ENCODE measurements at places on chromosomes 2 and 18.
A peak's percentile ranks its signal among the peaks of the same experiment; 100 is the strongest.

DNA sequence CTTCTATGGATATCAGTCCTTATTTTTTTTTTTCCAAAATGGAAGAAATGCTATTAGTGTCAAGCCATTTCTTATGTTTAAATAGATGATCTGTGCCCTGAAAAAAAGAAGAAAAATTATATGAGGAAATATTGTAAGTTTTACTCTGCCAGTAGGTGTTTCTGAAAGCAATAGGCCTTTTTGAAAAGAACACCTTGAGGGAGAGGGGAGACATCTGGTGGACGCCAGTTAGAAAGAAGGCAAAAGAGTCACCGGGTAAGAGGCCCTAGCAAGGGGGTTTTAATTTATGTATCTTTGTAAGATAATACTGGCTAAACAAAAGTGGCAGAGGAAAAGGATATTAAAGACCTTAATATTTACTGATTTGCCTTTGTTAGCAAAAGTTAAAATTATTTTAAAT, 56.1 kb downstream of the DYNAP start:
- DNase-seq = peak; percentile 6

DNA sequence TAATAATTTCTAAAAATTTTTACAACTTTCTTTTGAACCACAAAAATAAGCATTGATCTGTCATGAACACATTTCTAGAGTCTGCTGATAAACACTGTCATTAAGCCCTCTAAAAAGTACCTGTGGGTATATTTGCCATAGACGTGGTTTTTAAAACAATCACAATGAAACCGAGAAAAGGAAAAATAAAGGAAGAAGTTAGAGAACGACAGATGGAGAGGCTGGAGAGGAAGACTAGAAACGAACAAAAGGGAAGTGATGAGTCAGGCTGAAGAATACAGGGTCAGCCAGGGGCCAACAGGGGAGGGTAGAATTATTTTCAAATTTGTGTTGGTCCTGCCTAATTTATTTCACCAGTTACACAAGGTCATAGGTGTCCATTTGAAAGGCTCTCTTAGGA, 62.0 kb downstream of the MYL12B start:
- no peak for DNase-seq

- DNase-seq = no peak
Measured at GRCh38 chr2:167005096-167005495, 116.8 kb downstream of the XIRP2 start.

DNA sequence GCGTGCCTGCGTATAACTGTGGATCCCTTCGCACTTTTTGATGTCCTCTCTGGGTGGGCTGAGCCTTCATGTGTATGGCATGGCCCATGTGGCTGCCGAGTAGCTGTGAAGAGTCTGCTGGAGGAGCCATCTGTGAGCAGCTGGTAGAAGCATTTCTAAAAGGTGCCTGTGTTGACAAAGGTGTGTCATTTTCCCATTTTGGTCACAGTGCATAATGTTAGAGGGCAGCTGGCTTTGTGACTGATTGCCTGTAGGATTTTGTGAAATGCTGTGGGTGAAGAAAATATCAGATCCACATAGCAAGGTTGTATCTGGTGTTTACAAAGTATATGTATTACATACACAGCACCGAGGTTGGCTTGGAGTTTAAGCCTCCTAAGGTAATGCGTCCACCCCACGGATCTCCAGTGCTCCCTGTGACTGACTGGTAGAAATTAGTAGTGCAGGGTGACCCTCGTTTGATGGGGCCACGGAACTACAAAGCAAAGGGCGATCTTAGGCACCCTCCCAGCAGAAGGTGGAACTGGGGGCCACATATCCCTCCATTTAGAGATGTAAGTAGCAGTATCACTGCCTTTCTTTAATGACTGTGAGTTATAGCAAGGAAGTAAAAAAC, 16.5 kb downstream of the GATA6 start:
- no peak for DNase-seq

DNA sequence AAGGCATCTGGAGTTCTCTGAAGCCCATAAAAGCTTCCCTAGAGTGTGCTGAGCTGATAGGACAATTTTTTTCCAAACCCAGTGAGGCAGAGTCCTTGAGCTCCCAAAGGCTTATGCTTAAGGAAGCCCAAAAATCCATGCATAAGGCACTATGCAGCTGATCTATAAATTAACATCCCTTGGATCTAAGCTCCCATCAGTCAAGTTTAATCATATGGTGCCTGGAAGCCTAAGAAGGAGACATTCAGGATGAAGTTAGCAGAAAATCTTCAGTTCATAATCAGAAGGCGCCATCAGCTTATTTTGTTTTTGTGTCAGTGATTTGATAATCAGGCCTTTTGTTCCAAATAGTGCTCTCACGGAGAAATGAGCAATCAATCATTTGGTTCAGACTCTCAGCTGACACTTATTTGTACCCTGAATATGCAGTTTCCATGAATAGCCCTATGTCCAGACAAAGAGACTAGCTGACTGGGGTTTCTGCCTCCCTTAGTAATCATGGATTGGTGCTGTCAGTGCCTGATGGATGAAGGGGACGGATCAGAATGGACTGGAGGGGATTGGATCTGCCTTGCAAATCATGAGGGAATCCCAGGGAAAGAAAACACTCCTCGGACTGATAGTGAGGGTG, 464.8 kb upstream of the RGPD4 start:
- no peak for DNase-seq

GRCh38 chr18:79855147-79855933, 57.6 kb downstream of the KCNG2 start:
- DNase-seq = no peak
